Foreskin fibroblast (primary cell): ENCODE measurements at places on chromosomes 1 and 21.

DNA sequence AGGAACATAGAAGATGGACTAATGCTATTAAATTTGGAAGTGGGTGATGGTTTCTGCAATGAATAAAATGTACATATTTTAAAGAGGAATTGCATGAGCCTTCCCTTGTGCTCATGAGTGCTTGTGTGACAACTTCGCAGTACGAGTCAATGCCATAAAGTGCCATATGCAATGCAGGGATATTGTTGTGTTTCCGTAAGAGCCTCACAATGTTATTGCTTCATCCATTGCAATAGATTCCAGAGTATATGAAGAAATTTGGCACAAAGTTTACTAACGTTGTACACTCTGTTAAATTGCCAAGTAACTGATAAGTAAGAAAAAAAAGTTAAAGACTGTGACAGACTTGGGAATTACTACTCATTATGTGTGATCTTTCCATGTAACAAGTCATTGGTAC is 22.3 kb downstream of the BTG3 start:
- DNase-seq: peak; percentile 17

- peak; percentile 75 for DNase-seq
These were observed 147.4 kb upstream of the USP24 start for GRCh38 chr1:55362558-55362957.

GRCh38 chr1:34050709-34051485 is 114.1 kb downstream of the CSMD2 start:
- DNase-seq: no peak

- no peak for DNase-seq
These were observed 140.9 kb downstream of the ROR1 start for GRCh38 chr1:63914706-63915105.

DNA sequence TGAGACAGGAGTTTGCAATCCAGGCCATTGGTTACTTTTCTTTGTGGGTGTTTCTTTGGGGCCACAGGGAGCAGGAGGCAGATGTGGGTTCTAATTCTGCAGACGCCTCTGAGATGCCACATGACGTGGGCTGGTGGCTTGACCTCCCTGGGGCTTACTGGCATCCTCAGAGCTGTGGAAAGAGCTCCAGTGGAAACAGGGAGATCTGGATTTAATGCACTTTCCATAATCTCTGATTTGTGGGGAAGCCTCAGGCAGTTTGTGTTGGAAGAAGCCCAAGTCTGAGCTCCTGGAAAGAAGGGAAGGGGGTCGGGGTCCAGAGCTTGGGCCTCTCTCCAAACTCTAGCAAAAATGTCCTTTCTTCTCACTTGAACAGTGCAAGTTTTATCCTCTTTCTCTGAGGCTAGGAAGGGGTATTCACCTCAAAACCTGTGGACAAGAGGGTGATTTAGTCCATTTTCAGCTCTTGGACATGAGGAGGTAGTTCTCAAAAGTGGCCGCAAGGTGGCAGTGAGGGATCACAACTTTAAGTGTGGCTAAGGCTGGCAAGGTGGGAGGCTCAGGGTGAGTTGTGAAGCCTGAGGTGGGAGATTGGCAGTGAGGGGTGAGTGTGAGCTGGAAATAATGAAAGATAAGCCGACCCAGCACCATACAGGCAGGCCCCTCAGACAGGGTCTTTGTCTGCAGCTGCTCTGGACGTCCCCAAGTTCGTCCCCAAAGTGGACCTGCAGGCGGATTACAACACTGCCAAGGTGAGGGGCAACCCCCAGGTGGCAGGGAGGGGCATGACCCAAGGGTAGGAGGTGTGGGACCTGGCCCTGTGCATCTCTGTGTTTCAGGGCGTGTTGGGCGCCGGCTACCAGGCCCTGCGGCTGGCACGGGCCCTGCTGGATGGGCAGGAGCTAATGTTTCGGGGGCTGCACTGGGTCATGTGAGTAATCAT is 9.2 kb downstream of the IKBKE start:
- DNase-seq: peak; percentile 87

- no peak for DNase-seq
These were observed 15.4 kb downstream of the MACO1 start for GRCh38 chr1:25445993-25446538.
